ENCODE measurements at places on chromosomes 2 and 18.

- DNase-seq: no peak
These were observed 15.4 kb upstream of the CAVIN2 start for GRCh38 chr2:191862156-191862775.

GRCh38 chr2:18381386-18381785 is 179.1 kb downstream of the RDH14 start:
- DNase-seq: no peak

GRCh38 chr2:160381425-160381951 is 112.1 kb downstream of the RBMS1 start:
- DNase-seq: no peak

GRCh38 chr2:66466433-66466832 is 31.5 kb downstream of the MEIS1 start:
- no peak for DNase-seq

GRCh38 chr2:239225371-239225851 is 175.4 kb downstream of the HDAC4 start:
- no peak for DNase-seq

GRCh38 chr2:241237949-241238371 is 49.5 kb downstream of the ANO7 start:
- DNase-seq: no peak

All from stimulated activated CD4-positive, alpha-beta T cell treated with anti-CD3 and anti-CD28 coated beads, Interleukin-15, amount 100 ng/mL, for 48 hours (primary cell).